IMR-90 (cell line): ENCODE measurements at places on chromosomes 2 and 18. TPM values are rescaled to one million over a fixed set of nuclear protein-coding genes. Genes with fewer than 3 reads are reported as not detected.

DNA sequence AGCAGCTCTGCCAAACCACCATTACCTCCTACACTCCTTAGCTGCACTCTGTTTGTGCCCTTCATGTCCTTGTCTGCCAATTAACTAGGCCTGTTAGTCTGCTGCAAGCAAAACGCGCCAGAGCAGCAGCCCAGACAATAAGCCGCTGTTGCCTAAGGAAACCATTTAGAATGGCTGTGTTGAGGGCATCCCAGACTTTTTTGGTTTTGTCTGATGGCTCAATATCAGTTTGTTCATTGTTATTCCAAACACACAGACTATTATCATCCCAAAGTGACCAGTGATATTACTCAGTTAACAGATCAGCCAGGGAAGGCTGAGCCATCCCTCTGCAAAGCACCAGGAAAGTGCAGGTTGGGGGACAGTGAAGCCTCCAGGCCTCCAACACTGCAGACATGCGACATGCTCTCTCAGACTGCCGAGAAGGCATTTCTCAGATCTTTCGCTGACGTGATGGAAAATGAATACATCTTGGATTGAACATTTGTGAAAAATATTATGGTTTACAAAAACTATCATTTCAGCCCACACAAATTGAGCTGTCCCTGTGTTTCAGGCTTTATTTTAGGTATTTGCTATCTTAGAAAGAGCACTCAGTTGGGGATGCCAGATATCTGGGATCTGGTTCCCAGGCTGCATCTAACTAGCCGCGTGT lies 182.0 kb upstream of the HNRNPA3 start:
- no peaks in the 10 kb centered on the region for H3K27me3 ChIP-seq
- no peaks in the 10 kb centered on the region for H3K4me1 ChIP-seq
- no peak for DNase-seq
- H3K27ac ChIP-seq: no peak overlapping the region
- H3K4me3 ChIP-seq: no peak overlapping the region

GRCh38 chr18:76578571-76579300 lies 83.7 kb upstream of the ZNF516 start:
- H3K27ac ChIP-seq: no peak overlapping the region
- H3K27me3 ChIP-seq: peaks cover 8% of the 10 kb centered on the region
- DNase-seq: no peak
- H3K4me1 ChIP-seq: no peaks in the 10 kb centered on the region; the same call in 1 of the 2 replicates

- H3K27ac ChIP-seq: no peak overlapping the region
- no peaks in the 10 kb centered on the region for H3K4me1 ChIP-seq
- no peaks in the 10 kb centered on the region for H3K36me3 ChIP-seq
- no peak for DNase-seq
- no peak overlapping the region for H3K4me3 ChIP-seq
These were observed 489.5 kb downstream of the CDH2 start for GRCh38 chr18:27687351-27687979.

DNA sequence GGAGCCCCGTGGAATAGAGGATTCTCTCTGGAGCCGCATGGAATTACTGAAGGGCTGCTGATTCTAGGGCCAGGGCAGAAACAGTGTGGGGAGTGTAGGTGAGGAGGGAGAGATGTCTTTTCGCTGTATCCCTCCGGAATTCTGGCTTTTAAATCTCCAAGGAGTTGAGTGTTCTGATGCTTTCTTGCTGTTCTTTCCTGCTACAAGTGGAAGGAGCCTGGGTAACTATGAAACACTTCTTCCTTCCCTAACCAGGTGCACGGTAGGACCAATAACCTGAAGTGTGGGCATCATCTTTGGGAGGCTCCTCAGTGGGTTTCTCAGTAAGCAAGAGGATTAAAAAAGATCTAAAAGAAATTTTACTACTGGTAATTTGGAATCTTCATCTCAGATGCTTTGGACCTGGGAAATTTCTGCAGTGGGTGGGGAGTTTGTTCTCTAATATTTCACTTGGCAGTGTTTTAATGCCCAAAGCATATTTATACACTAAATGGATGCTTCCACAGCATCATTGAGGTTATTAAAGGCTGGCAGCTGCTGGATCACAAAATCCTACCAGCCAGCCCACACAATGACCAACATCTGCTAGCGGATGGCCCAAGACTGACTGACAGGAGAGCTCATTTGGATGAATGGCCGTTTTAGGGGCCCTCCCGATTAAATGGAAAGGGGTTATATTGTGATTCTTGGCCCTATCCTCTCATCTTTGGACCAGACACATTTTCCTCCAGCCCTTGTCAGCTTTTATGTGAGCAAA lies 2.1 kb downstream of the EML6 start:
- H3K36me3 ChIP-seq: no peaks in the 10 kb centered on the region
- no peak overlapping the region for H3K27ac ChIP-seq
- H3K4me1 ChIP-seq: peaks cover 3% of the 10 kb centered on the region; the same call in 1 of the 2 replicates
- no peak overlapping the region for H3K4me3 ChIP-seq
- H3K27me3 ChIP-seq: peaks cover 25% of the 10 kb centered on the region

- peaks cover 4% of the 10 kb centered on the region; the same call in 1 of the 2 replicates for H3K4me1 ChIP-seq
- no peaks in the 10 kb centered on the region for H3K36me3 ChIP-seq
- no peak overlapping the region for H3K4me3 ChIP-seq
- no peak overlapping the region for H3K27ac ChIP-seq
- H3K27me3 ChIP-seq: no peaks in the 10 kb centered on the region; the same call in 1 of the 2 replicates
These were observed 339.9 kb upstream of the PKDCC start for GRCh38 chr2:41707790-41708451.

The MROH2A gene
- total RNA-seq: not detected in 2 replicates

The GMPPA gene
- 93.0 and 103 TPM in 2 replicates for total RNA-seq

The NDUFAF7 gene
- total RNA-seq: 9.9 and 12.8 TPM in 2 replicates

The GBX2 gene
- total RNA-seq: not detected in 2 replicates
